Tracheal epithelial cell (primary cell): ENCODE measurements at places on chromosomes 4 and X. TPM values are rescaled to one million over a fixed set of nuclear protein-coding genes. Genes with fewer than 3 reads are reported as not detected.

Gene MAGEB10
- not detected in 2 replicates for total RNA-seq

Gene SLC34A2
- 0.21 and 3.6 TPM in 2 replicates for total RNA-seq

Gene ASB12
- not detected in 2 replicates for total RNA-seq

Gene MORC4
- 25.5 and 32.4 TPM in 2 replicates for total RNA-seq

Gene NDST3
- total RNA-seq = 0.24 TPM in 1 of 2 replicates, not detected in the other

Gene CDS1
- 16.1 and 39.0 TPM in 2 replicates for total RNA-seq

Gene FHDC1
- total RNA-seq = 2.3 and 5.1 TPM in 2 replicates
